Stimulated activated CD4-positive, alpha-beta T cell treated with anti-CD3 and anti-CD28 coated beads, Interleukin-4, amount 100 ng/mL, for 4 hours (primary cell): ENCODE measurements at places on chromosomes 2 and 18.

GRCh38 chr2:144455987-144456386 is 63.9 kb downstream of the ZEB2 start:
- no peak for DNase-seq

DNA sequence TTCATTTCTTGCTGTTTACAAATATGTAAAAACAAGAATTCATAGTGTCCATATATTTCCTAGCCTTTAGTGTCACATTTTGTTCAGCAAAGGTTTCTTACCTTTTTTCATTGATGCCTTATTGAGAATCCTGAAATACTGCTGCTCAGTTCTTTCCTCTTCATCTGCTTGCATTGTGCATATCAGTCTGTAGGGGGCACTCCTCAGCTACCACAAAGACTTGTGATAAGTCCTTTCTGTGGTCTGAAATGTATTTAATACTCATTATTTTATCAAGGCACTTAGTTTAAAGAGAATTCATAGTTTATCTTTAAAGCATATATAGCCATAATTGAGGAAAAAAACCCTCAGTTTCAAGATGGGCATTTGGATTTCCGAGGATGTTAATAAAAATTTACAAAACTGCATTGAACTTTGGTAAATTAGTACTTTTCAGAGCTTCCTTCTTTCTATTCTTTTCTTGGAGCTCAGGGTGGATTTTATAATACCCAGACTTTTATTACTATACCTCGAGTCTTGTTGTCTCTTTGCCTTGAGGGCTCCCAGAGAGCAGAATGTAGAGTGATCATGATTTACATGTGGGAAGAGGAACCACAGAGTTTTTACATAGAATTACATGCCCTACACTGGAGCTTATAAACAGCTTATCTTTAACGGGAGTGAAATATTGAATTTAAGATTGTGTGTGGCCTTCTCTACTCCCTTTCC is 570.1 kb downstream of the PLCL1 start:
- no peak for DNase-seq

DNA sequence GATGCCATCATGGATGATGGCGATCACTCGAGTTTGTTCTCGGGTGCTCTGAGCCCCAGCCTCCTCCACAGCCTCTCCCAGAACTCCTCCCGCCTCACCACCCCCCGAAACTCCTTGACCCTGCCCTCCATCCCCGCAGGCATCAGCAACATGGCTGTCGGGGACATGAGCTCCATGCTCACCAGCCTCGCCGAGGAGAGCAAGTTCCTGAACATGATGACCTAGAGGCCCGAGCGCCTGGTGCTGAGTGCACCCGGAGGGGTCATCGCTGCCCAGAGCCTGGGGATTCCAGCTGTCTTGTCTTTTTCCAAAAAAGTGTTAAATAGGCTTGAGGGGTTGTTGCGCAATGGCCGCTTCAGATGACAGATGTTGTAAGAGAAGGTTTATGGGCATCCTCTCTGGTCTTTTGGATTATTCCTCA is 254.8 kb downstream of the GLI2 start:
- no peak for DNase-seq

- DNase-seq = no peak
Observed at GRCh38 chr2:158214431-158214830, 112.8 kb downstream of the UPP2 start.

DNA sequence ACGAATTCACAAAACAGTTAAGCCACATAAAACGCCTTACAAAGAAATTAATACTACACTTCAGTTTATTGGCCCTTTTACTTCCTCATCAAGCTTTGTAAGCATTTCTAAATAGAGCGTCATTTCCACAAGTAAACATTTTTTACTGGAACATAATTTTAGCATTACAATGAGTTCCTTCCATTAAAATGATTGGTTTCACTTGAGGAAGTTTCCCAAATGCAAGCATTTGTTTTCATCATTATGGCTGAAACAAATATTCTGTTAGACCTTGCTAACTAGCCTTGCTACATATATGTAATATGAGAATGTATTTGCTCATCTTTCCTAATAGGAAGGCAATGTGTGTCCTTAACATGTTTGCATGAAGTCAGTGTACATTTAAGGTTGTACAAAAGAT is 579.1 kb downstream of the IRS1 start:
- DNase-seq = no peak

- DNase-seq = no peak
Observed at GRCh38 chr2:28716265-28716865, 35.3 kb upstream of the PPP1CB start.

- no peak for DNase-seq
Observed at GRCh38 chr18:60110836-60111235, 211.0 kb downstream of the PMAIP1 start.

DNA sequence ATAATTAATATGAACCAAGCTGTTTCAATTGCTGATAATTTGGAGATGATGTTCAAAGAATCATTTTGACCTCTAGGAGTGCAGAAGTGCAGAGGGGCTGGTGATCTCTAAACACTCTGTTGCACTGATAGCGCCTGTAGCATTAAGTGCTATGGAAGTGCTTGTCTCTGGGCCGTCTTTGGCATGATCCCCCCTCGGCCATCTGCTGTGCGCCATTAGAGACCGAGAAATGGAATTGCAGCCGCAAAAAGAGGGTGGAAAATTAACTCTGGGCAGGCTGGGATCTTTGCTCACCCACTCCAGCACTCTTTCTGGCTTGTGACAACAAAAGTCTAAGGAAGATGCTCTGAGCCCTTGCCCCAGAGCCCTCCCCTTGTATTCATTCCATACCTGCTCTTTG is 23.4 kb downstream of the AKAIN1 start:
- no peak for DNase-seq

DNA sequence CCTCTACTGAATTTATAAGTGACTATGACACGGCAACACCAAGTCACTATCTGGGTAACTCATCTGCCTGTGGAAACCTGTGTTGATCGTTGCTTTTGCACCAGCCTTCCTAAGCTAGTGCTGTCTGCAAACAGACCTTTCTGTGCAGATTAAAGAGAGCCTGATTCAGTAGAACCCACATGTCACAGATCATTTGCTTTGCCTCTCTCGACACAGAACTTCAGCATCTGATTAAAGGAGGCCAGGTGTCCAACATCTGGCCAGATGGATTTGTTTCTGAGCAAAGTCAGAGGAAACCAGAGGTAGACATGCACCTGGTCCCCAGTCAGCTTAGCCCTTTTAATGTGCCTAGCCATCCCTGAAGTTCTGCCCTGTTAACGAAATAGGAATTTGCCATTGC is 15.0 kb upstream of the TTR start:
- DNase-seq = no peak

DNA sequence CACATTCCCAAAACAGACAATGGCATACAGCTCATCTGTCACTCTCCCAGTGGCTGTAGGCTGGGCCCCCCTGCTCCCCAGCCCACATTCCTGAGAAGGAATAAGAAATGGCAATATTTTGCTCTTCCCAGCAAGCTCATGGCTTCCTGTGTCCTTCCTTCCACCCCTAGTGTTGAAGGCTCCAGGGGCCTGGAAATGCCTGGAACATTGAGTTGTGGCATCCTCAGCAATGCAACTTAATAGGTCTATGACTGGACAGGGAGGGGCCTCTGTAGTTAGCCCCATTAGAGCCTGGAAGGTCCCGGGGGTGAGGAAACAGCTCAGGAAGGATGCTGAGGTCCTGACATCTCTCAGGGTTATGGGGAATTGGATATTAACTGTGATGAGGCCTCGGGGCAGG is 3.3 kb downstream of the KIF3C start:
- DNase-seq = no peak

- DNase-seq = no peak
Observed at GRCh38 chr2:30216157-30216556, 15.2 kb upstream of the LBH start.

DNA sequence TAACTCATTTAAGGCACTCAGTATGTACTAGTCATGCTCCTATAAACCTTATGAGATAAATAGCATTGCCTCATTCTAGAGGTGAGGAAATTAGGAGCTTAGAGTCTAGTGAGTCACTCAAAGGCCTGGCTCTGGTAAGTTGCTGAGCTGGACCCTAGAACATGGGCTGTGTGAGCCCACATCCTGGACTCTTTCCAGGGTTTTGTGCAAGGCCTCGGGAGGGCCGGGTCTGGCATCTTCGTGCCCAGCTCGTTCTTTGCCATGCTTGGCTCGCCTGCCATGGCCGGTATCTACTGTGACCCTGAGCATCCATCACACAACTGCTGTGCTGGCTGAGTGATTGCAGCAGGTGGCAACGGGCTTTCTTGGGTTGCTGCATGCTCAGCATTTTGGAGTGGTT is 168.0 kb downstream of the LPIN1 start:
- DNase-seq = no peak

DNA sequence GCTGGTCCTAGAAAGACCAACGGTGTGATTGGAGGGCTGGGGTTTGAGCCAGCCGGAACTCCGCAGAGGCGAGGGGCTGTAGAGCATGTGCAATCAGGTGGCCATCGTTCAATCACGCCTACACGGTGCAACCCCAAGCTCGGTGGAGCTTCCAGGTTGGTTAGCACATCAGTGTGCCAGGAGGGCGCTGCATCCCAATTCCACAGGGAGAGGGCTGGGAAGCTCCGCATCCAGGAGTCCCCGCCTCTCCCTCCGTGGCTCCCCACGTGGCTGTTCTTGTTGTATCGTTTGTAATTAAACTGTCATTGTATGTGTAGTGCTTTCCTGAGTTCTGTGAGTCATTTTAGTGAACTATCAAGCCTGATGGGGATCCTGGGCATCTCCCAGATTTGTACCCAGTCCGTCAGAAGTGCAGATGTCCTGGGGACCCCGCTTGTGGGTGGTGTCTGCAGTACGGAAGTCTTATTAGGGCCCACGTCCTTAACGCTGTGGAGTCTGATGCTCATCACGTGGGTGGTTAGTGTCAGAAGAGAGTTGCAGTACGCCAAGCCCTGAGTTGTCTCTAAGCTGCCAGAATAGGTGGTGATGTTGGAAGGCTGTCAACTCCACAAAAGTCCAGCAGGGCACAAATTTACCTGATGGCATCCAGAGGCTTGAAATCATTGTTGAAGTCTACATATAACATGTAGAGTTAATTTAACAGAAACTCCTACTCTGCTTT is 20.6 kb upstream of the AMMECR1L start:
- DNase-seq = no peak

DNA sequence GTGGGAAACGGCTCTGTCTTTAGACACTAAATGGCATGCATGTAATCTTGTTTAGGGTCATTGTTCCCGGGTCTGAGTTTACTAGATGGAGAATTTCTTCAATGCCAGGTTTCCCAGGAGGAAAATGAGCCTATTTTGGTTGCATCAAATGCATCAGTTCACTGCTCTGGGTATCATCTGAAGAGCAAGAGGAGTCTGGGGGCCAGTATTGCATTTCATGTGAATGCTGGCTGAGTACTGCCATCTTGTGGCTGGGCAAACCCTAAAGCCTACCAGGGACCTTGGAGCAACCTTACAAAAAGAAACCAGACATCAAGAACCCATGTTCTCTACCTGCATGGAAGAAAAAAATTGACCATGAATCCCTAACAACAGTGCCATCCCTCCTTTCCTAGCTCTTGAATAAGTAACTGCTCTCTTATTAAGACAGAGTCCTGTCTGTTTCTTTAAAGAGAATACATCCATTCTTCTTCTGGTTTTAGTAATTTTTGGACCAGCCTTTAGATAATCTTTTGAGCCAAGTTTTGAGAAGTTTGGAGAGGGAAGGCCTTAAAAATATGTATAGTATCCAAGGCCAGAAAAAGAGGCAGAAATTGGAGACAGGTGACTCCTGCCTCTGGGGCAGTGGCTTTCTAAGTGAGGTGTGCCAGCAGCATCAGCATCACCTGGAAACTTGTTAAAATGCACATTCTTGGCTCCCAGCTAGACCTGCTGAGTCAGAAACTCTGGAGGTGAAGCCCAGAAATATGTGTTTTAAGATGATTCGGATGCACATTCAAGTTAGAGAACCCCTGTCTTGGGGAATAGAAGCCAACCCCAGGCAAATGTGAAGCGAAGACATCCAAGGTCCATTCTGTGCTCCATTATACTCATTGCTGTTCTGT is 261.0 kb upstream of the CXCR4 start:
- peak; percentile 61 for DNase-seq

- no peak for DNase-seq
Observed at GRCh38 chr2:36389577-36389976, 34.0 kb downstream of the CRIM1 start.

GRCh38 chr2:59333007-59333406 is 1091.9 kb upstream of the FANCL start:
- no peak for DNase-seq

DNA sequence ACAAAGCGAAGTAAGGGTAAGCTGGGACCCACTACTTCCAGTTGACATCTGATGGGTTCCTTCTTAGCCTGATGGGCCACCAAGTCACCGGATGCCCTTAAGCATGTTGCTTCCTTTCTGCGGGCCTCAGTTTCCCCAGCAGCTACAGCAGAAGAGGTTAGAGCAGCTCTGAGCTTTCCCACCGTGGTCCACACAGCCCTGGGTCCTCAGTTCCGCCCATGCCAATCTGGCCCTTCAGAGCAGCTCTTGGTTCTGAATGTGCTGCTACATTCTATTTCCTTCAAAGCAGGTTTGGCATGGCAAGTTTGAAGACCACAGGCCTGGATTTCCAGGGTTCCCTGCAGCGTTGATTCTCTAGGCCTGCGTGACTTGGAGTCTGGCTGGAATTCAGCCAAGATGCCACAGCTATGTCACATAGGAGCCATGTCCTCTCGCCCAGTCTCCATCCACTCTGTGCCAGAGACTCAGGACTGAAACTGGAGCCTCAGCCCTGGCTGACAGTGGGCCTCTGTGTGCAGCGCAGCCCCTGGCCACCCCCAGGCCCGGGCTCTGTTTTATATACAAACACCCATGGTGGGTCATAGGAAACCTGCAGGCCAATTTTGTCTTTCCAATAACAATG is 79.6 kb downstream of the TFCP2L1 start:
- no peak for DNase-seq

- no peak for DNase-seq
Observed at GRCh38 chr2:75007819-75008218, 49.4 kb downstream of the POLE4 start.

GRCh38 chr18:42606886-42607495 is 508.5 kb downstream of the RIT2 start:
- no peak for DNase-seq

DNA sequence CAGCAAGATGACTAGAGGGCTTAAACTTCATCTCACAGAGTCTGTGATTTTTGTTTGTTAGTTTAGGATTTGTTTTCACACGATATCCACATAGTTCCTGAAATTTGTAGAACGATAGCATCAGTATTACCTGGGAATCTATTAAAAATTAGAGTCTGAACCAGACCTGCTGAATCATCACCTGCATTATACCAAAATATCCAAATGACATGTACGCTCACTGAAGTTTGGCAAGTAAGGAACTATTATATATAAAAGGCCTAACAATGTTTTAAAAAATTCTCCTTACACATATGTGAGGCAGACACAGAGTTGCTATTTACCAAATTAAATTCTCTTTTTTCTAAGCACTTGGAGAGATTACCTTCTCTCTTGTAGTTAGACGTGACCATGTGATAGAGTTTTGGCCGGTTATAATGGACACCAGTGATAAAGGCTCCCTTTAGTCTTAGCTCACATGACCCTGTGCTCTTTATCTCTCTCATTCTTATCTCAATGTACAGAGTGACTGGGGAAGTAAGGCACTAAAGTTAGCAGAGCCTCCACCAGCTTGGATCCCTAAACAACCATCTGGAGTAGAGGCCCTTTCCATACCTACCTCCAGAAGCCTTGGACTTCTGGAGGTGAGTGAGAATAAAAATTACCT is 363.1 kb downstream of the DSC3 start:
- no peak for DNase-seq
